ENCODE measurements at places on chromosomes 5 and 9.

DNA sequence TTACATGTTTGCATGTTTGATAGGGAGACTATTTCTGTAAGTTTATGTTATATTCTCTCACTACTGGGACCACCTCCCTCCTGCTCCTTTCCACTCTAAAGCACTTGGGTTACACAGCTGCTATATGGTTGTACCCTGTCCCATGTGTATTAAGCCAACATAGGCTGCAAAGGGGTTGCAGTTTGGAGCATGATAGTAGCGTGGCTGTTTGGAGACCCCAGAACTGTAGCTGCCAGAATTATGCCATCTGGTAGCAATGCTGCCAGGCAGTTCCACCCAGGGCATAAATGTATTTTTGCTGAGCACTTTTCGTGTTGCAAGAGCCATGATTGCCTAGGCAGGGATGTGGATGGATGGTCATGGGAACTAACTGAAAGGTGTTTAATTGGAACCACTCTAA, 81.8 kb downstream of the CNTLN start:
- no peak for DNase-seq

GRCh38 chr5:1827886-1828397, 26.7 kb downstream of the NDUFS6 start:
- DNase-seq, result no peak

DNA sequence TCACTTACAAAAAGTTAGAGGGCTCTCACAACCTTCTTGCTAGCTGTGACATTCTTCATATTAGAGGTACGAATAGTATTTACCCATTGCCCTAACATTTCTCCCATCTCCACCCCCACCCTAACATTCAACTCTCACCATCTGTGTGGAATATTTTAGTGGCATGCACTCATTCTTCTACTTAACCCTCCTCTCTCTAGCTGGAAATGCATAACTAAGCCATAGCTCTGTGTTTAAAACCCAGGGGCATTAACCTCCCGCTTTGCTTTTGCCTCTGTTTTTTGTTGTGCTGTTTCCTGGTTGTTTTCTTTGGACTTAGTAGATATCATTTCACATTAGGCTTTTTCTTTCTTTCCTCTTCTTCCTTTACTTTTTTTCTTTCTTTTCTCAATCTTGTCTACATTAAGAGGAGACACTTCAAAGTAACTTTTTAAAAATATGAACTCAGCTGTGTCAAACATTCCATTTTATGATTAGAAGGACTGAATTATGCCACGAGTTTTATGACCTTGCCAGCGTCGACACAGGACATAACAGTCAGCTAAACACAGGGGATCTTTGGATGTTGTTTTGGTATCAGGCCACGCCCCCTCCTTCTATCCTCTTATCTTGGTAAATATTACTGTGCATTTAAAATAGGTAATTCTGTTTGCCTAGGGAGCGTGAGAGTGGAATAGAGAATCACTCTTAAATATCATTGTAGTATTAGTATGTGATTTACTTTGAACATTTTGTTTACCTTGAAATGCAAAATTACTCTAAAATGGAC, 236.0 kb downstream of the CD180 start:
- DNase-seq, result no peak

GRCh38 chr9:39587844-39588499, 232.5 kb downstream of the SPATA31A1 start:
- no peak for DNase-seq

DNA sequence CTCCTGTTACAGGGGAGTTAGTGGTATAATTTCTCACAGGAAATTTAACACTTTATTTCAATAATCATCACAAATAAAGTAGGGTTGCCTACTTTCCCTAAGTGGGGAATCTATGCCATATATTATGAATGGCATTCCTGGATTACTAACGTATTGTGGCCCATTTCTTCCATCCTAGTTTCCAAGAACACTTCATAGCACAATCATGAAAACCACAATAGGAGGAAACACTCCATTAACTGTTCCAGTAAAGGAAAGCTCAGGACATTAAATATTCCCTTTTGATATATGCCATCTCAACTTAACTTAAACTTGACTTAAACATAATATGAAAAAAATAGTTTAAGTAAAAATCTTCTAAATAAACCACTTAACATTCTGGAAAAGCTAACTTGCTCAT, 2.1 kb downstream of the CPLANE1 start:
- no peak for DNase-seq

DNA sequence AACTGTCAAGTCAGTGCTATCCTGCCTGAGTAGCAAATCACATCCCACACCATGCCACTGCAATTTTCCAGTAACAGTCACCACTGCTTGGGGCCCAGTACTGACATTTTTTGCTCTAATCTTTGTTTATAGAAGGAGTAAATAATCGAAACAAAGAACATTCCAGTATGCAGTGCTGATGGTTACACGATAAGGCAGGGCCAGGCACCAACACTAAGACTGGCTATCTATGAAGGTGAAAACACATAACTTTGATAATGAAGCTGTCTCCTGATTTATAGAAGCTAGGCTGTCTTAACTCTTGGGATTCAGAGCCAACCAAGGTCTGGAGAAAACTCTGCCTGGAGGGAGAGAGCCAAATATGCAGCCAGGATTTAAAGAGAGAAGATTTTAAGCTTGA, 365.3 kb downstream of the BNC2 start:
- no peak for DNase-seq

- no peak for DNase-seq
Measured at GRCh38 chr9:36632892-36633291, 60.2 kb downstream of the MELK start.

DNA sequence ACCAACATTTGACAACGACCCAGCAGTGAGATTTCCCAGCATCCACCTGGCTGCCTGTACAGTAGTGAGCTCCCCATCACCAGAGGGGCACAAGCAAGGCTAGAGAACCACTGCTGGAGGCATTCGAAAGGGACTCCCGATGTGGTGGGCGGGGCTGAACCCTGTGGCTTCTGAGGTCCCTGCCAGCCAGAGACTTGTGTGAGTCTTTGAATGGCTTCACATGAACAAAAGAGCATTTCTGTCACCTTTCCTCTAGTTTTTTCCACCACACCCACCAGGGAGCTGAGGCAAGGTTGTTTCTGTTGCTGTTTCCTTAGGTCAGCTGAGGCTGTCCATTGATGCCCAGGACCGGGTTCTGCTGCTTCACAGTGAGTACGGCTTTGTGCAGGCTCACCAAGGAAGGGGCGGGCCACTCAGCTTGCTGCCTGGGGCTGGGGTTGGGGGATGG, 15.7 kb downstream of the RGS3 start:
- DNase-seq, result no peak
